ENCODE measurements at places on chromosomes 1 and 21.

DNA sequence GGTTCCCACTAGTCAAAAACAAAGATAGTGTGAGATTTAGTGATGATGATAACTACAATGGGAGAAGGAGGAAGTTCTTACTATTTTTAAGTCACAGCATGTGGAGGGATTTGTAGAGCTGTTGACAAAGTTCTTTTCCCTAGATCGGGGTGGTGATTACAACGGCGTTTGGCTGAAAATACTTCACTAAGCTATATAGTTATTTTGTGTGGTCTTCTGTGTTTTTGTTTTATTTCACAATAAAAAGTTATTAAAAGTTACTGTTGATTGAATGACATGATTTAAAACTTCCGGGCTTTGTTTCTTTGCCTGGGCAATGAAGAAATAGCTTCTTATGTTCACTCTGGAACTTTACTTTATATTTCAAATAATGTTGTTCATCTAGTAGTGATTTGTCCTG is 47.3 kb upstream of the SSX2IP start:
- DNase-seq, result no peak

DNA sequence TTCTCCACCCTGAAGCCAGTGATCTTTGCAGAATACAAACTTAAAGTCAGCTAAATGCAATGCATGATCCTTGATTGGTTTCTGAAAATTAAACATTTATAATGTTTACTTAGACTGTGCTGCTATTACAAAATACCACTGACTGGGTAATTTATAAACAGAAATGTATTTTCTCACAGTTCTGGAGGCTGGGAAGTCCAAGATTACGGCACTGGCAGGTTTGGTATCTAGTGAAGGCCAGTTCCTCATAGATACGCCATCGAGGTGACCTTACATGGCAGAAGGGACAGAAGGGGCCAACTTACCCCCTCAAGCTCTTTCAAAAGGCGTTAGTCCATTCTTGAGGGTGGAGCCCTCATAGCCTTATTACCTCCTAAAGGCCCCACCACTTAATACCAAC is 2.8 kb upstream of the BOLA1 start:
- no peak for DNase-seq

GRCh38 chr1:82844911-82845827 is 1044.4 kb downstream of the ADGRL2 start:
- DNase-seq, result no peak

- no peak for DNase-seq
These were observed 72.1 kb upstream of the DISP3 start for GRCh38 chr1:11406845-11407244.

DNA sequence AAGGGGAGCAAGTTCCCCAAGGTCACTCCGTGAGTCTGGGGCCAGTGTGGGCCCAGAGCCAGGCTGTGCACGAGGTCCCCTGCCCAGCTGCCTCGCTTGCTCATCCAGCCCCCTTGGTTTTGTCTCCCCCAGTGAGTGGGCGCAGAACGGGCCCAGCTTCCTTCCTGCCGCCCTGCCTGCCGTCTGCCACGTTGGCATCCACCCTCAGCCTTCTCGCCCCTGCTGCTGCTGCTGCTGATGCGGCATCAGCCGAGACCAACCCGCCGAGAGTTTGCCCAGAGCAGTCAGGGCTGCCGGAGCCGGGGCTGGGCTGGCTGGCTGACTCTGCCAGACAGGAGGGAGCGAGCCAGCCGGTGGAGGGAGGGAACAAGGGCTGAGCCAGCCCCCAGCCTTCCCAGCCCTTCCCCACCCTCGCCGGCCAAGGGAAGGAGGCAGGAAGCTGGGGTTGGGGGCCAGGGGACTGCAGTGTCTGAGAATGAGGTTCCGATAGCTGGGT is 31.4 kb upstream of the WASF2 start:
- no peak for DNase-seq

DNA sequence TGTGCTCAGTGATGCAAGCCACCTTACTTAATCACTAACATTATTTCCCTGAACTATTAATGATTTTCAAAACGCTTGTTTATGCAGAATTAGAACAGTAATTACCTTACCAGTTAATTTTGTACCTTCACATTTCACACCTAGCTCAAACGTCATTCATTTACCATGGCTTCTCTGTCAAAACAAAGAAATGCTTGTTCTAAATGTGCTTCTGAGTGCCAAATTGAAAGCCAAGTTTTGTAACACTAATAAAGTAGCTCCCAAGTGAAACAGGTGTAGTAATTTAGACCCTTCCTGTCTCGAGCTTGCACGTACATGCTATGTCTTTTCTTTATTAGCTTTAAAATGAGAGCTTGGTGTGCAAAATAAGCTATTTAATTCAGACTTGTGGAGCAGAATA is 533.7 kb upstream of the PKN2 start:
- DNase-seq, result no peak

DNA sequence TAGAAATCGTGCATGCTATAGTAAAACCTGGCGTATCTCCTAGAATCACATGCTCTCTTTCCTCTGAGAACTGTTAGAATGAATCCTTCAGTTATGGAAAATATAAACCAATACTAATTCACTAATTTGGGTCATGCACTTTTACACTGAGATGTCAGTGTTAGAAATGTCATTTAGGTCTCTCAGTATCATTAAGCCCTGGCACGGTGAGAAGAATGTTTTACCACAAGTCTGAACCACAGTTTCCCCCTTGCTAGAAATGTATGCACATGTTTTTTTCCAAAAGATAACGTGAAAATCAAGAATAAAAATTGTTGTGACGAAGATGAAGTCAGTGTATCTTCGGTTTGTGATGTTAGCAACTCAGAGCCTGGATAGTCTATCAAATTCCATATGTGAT is 1062.7 kb upstream of the NCAM2 start:
- no peak for DNase-seq

- no peak for DNase-seq
These were observed 852 bp downstream of the KTI12 start for GRCh38 chr1:52032785-52033131.

DNA sequence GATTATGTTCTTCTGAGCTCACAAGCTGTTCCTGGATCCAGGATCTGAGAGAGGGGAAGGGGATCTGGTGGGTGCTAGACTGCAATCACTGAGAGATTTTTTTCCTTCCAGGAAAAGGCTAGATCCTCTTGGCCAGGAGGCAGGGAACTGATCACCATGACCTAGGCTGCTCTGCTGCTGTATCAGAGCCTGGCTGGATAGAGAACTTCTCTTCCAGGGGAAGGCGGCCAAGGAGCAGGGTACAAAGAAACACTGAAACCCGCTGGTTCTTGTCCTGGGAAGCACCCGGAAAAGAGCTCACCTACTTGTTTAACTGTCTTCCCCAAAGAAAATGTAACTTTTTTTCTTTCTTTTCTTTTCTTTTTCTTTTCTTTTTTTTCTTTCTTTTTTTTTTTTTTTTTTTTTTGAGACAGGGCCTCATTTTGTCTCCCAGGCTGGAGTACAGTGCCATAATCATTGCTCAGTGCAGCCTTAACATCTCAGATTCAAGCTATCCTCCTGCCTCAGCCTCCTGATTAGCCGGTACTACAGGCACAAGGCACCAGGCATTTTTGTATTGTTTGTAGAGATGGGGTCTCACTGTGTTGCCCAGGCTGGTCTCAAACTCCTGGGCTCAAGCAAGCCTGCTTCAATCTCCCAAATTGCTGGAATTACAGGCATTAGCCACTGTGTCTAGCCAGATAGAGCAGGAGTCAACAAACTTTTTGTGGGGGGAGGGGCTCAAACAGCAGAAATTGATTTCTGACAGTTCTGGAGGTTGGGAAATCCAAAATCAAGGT is 12.4 kb upstream of the RPS6KA1 start:
- no peak for DNase-seq

All from stimulated activated CD4-positive, alpha-beta T cell treated with anti-CD3 and anti-CD28 coated beads, Interleukin-1b, Interleukin-23, amount 100 ng/mL, for 1 hour (primary cell).